Ascending aorta (tissue), 2 donors: ENCODE measurements at places on chromosomes 12 and 14.
A peak's percentile ranks its signal among the peaks of the same experiment; 100 is the strongest.

GRCh38 chr12:67773896-67774295 is 125.4 kb downstream of the DYRK2 start:
- DNase-seq: no peak

DNA sequence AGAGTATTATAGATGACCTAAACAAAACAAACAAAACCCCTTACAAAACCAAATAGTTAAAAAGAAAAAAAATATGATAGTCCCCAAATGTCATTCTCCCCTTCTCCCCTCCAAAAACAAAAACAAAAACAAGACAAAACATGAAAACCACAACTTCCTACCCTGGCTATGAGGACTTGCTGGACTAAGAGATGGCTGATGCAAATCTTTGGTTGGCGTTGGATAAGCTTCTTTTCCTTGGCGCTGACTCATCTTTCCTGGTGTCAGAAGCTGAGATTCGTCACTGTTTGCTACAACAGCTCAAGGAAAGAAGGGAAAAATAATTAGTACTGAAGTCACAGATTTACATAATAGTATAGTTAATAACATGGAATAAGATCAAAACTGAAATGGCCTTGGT is 102.5 kb upstream of the BBS10 start:
- no peak for DNase-seq

DNA sequence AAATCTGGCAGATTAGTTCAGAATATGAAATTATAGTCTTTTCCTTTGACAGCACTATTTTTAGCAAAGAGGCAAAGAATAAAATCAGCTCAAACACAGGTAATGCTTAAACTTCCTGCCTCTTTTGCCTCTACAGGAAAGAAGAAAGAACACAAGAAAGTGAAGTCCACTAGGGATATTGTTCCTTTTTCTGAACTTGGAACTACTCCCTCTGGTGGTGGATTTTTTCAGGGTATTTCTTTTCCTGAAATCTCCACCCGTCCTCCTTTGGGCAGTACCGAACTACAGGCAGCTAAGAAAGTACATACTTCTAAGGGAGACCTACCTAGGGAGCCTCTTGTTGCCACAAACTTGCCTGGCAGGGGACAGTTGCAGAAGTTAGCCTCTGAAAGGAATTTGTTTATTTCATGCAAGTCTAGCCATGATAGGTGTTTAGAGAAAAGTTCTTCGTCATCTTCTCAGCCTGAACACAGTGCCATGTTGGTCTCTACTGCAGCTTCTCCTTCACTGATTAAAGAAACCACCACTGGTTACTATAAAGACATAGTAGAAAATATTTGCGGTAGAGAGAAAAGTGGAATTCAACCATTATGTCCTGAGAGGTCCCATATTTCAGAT is 17.4 kb downstream of the TMPO start:
- DNase-seq: no peak

GRCh38 chr12:103399986-103400385 is 95.8 kb downstream of the C12orf42 start:
- no peak for DNase-seq

- DNase-seq: no peak
These were observed 28.0 kb upstream of the LUM start for GRCh38 chr12:91139286-91139685.

GRCh38 chr12:1882850-1883470 is 35.5 kb downstream of the CACNA2D4 start:
- DNase-seq: no peak

GRCh38 chr14:71563492-71564153 is 368.6 kb upstream of the RGS6 start:
- no peak for DNase-seq

DNA sequence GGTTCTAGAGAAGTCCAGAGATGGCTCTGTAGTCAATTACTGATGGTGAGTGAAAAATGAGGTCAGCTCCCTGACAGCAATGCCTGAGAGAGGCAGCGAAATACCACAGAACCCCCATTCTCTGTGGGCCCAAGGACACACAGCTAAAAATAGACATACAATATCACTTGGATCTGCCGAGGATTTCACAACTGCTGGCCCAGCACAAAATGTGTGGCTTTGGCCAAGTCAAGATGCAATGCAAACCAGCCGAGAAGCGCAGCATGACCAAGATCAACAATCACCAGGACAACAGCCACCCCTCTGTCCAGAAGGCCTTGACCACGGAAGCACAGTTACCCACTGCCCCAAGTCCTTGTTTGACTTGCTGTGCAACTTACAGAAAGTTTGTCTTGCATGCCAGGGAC is 52.2 kb downstream of the CKAP4 start:
- peak; percentile 86 for DNase-seq

DNA sequence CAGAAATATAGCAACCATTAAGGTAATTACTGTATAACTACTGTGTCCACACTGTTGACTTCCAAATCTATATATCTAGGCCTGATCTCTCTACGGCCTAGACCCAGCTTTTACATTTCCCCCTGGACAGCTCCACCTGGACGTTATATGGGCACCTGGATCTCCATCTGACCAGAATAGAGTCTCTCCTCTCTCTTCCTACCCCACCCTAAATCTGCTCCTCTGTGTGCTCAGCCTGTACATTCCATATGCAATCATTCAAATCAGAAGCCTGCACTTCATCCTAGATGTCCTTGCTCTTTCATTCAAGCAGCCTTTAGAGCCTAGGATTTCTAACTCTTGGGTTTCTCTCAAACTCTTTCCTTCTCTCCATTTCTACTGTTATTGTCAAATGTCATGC is 255.0 kb downstream of the PAX9 start:
- no peak for DNase-seq

DNA sequence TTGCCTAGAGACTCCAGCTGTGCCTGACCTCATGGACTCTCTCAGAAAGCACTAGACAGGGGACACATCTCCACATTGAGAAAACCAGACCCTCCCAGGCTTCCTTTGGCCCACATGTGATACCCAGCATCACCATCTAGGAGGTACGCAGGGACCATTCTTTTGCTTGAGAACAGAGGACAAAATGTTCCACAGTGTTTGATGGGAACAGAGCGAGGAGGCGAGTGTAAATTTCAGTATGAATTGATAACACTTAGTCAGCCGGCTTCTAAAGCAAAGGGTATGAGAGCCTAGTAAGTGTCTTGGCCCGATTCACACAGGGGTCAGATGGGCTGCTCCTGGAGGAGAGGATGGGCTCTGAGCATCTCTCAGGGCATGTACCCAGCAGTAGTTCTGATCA is 1052.4 kb downstream of the BCL11B start:
- no peak for DNase-seq

- DNase-seq: no peak
These were observed 299.2 kb upstream of the FKBP4 start for GRCh38 chr12:2495417-2496112.

GRCh38 chr12:109214131-109214530 is 95.0 kb downstream of the FOXN4 start:
- DNase-seq: no peak

- no peak for DNase-seq
These were observed 764 bp downstream of the RBM25 start for GRCh38 chr14:73058922-73059673.

DNA sequence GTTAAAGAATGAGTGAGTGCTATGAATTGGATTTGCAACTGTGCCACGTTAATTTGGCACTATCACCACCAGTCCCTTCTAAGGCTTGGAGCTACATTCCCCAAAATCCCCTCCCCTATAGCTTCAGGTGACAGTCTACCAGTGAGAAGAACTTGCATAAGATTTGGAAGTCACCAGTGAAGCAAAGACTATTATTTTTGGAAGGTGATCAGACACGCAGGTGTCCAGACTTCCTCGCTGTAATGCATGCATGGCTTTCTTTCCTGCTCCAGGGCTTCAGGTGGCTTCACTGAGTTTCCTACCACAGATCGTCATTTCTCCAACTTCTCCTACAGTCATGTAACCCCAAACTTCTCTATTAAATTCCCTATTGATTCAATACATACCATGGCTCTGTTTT is 61.4 kb downstream of the SLC41A2 start:
- no peak for DNase-seq

GRCh38 chr12:112606611-112607365 is 184.8 kb upstream of the RPH3A start:
- no peak for DNase-seq

DNA sequence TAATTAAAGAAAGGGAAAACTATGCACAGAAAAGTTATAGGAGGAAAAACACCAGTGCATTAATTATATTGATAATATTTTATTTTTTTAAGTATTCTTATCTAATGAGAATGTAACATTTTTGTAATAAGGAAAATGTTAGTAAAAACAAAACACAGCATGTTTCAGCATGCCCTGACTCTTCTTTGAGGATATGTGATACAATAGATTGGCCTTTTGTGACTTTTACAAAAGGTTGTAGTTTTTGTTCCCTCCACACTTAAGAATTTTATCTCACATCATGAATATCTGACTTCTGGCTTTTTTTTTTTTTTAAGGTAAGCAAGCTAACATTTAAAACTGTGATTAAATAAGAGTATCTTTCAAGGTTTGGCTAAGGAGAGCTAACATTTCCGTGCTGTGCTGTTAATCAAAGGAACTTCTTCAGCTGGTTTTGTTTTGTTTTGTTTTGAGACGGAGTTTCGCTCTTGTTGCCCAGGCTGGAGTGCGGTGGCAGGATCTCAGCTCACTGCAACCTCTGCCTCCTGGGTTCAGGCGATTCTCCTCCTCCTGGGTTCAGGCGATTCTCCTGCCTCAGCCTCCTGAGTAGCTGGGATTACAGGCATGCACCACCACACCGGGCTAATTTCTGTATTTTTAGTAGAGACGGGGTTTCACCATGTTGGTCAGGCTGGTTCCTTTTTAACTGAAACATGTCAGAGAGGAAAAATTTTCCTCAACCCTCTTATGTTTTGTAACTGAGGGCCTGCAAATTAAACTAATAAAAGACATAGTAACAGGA is 30.8 kb upstream of the RESF1 start:
- DNase-seq: no peak

DNA sequence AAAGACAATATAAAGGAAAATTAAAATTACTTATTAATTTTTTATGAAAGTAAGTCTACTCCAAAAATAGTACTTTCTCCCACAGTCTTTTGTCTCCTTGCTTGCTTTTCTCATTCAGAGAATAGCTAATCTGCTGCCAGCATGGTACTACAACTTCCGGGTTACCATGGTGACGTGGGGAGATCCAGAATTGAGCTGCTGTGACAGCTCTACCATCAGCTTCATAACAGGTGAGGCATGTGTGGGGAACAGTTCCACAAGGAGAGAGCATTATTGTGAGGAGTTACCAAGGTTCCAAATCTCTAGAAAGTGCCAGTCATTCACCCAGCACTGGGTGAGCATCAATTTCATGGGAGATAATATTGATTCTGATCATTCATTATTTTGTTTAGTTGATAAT is 197.8 kb downstream of the PTPRO start:
- DNase-seq: no peak

DNA sequence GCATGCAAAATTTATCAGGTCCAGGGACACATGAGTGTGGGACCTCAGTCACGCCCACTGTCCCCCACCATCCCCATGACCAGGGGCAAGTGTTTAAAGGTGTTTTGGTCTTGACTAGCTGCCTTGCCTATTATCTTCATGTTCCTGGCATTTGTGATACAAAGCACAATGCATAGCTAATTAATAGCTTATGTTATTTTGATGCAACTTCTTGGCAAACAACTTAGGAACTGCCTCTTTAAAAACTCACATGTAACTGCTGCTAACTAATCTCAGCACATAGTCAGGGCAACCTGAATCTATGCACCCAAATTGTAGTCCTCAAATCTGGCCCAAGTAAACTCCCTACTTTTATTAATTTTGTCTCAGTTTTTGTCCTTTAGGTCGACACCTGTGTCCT is 7.4 kb upstream of the OR6J1 start:
- no peak for DNase-seq
